Esophagus muscularis mucosa (tissue), 4 donors: ENCODE measurements at places on chromosomes 3 and 15. TPM values are rescaled to one million over a fixed set of nuclear protein-coding genes. Genes with fewer than 3 reads are reported as not detected.

GRCh38 chr3:179603321-179603720 lies 1.1 kb downstream of the MRPL47 start:
- H3K4me3 ChIP-seq: peak overlapping the region; percentile 81
- no peaks in the 10 kb centered on the region for H3K27me3 ChIP-seq
- H3K36me3 ChIP-seq: peaks cover 32% of the 10 kb centered on the region
- no peak for DNase-seq
- H3K27ac ChIP-seq: no peak overlapping the region

DNA sequence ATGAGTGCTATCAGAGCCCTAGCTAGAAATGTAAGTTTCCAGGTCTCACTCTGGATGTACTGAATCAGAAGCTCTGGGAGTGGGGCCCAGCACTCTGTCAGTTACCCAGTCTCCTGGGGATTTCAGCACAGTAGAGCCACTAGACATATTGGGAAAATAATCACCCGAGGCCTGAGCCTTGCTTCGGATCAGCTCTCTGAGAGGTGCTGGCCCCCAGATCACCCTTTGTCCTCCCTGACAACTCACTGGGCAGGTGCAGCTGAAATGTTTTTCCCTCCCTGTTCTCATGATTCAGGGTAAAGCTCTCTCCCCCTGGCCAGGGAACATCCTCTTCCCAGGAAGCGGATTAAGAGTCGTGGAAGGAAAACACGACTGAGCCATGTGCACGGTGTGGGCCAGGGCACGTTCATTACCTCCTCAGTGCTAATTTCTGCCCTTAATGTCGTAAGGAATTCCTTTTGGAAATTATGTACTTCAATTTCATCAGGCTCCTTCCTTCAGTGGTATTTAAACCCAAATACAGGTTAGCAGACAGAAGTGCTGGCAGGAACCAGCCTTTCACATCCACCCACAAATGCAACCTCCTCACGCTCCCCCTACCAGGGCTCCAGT lies 296.7 kb upstream of the LYSMD4 start:
- no peak overlapping the region for H3K27ac ChIP-seq
- H3K27me3 ChIP-seq: no peaks in the 10 kb centered on the region
- H3K36me3 ChIP-seq: no peaks in the 10 kb centered on the region
- DNase-seq: no peak
- peaks cover 13% of the 10 kb centered on the region for H3K4me1 ChIP-seq
- no peak overlapping the region for H3K4me3 ChIP-seq

Gene PPP1R2
- total RNA-seq: 67.6 TPM

Gene REC114
- total RNA-seq: not detected

DNA sequence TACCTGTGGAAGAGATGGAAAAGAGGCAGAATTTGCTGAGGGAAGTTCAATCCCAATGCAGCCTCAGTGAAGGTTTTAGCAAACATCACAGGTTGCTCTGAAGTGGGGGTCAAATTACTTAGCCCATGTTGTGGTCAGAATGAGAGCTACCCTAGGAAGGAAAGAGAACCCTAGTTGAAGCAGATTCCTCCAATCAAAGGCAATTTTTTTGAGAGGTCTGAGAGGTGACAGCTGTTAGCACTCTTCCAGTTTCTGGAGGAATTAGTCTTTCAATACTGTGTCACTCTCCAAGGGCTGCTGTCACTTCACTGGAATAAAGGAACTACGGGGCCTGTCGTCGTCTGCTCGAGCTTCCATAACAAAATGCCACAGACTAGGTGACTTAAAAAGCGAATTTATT lies 584.2 kb upstream of the DPPA4 start:
- no peak overlapping the region for H3K27ac ChIP-seq
- no peak for DNase-seq
- H3K4me3 ChIP-seq: no peak overlapping the region
- no peaks in the 10 kb centered on the region for H3K36me3 ChIP-seq

DNA sequence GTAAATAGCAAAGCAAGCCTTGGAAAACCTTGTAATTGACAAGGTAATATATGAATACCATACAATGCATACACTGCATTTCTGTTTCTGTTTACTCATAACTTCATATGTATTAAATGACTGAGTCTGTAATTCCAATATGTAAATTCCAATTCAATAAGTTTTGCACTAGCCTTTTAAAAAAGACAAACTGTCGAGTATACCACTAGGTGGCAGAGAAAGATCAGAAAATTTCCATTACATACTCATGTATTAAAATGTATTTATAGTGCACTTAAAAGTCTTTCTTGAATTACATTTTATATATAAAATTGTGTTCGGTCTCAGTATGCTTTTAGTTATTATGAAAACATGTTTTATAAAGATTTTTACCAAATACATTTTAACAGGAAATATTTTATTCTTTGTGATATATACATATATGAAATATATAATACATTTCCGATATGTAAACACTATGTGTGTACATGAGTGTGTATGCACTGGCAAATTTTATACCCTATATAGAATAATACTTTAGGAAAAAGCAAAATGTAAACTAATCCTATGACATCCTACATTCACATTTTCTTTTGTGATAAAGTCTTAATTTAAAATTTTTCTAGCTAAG lies 216.8 kb downstream of the VGLL3 start:
- no peaks in the 10 kb centered on the region for H3K36me3 ChIP-seq
- H3K4me1 ChIP-seq: no peaks in the 10 kb centered on the region
- no peak for DNase-seq
- H3K27ac ChIP-seq: no peak overlapping the region

DNA sequence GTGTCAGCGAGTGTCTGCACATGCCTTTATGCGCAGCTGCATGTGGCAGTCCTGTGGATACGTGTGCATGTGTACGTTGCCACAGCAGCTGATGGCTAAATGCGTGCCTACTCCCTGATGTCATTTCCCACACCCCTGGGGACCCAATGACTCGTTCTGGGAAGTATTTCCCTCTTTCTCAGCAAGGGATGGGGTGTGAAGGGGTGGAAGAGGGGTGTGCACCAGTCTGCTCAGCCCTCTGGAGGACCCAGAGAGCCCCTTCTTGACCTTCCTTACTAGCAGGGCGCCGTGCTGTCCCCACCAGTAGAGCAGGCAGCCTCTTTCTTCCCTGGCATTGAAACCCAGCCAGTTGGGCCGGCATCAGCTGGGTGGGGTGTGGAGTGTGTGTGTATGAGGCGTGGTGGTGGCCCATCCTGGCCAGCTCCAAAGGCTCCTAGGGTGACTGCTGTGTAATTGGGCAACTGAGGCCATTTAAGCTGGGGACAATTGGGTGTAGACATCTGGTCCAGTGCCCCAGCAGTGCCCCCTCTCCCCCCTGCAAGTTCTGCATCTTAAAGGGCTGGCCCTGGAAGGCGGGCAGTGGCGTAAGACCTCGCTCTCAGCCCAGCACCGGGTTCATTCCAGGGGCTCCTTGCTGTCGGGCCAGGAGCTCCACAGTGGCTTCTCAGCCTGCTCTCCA lies 19.2 kb downstream of the SNX33 start:
- H3K27me3 ChIP-seq: no peaks in the 10 kb centered on the region
- no peak for DNase-seq
- H3K4me1 ChIP-seq: peaks cover 49% of the 10 kb centered on the region
- no peaks in the 10 kb centered on the region for H3K36me3 ChIP-seq
- no peak overlapping the region for H3K4me3 ChIP-seq
- H3K27ac ChIP-seq: peak overlapping the region; percentile 54

Gene KLHL25
- 10.8 TPM for total RNA-seq

DNA sequence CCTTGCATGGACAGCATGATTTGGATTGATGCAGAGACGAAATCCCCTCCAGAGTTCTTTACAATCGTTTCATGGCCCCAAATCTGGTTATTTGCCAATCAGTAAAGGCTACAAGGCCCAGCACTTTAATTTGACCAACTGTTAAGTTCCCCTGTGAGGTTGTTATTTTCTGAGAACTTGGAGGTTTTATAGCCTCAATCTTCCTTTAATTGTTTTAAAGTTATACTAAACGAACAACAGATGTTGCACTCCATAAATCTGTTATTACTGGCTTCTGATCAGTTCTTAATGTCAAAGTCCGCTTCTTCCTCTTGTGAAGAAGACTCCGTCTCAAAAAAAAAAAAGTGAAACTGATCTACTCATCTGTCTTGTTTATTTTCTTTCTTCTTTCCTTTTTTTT lies 30.8 kb downstream of the LARP6 start:
- no peak overlapping the region for H3K4me3 ChIP-seq
- H3K4me1 ChIP-seq: peaks cover 6% of the 10 kb centered on the region
- no peaks in the 10 kb centered on the region for H3K27me3 ChIP-seq
- no peaks in the 10 kb centered on the region for H3K36me3 ChIP-seq

- H3K4me1 ChIP-seq: no peaks in the 10 kb centered on the region
- no peak overlapping the region for H3K4me3 ChIP-seq
- no peak overlapping the region for H3K27ac ChIP-seq
- no peak for DNase-seq
- H3K36me3 ChIP-seq: no peaks in the 10 kb centered on the region
- H3K27me3 ChIP-seq: no peaks in the 10 kb centered on the region
These were observed 82.0 kb upstream of the LMOD3 start for GRCh38 chr3:69204315-69204957.

DNA sequence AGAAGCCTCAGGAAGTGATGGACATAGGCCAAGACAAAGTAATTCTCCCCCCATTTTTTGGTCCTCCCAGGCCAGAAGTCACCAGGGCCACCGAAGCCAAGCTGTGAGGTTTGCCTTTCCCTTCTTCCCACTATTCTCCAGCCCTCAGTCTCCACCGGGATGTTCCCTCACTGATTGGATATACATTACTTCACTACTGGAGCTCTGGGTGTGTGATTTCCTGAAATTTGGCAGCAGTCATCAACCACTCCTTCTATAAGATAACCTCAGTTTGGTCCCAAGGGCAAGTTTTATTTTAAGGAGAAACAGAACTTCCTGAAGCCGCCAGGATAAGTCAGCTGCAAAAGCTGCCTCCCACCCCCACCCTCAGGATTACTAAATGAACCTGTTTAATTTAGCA lies 11.3 kb downstream of the SLCO2A1 start:
- no peak for DNase-seq
- no peak overlapping the region for H3K27ac ChIP-seq
- no peaks in the 10 kb centered on the region for H3K27me3 ChIP-seq
- no peaks in the 10 kb centered on the region for H3K36me3 ChIP-seq
- no peak overlapping the region for H3K4me3 ChIP-seq
- H3K4me1 ChIP-seq: no peaks in the 10 kb centered on the region

Gene SEMA3G
- 16.6 TPM for total RNA-seq

Gene AHSG
- total RNA-seq: not detected

DNA sequence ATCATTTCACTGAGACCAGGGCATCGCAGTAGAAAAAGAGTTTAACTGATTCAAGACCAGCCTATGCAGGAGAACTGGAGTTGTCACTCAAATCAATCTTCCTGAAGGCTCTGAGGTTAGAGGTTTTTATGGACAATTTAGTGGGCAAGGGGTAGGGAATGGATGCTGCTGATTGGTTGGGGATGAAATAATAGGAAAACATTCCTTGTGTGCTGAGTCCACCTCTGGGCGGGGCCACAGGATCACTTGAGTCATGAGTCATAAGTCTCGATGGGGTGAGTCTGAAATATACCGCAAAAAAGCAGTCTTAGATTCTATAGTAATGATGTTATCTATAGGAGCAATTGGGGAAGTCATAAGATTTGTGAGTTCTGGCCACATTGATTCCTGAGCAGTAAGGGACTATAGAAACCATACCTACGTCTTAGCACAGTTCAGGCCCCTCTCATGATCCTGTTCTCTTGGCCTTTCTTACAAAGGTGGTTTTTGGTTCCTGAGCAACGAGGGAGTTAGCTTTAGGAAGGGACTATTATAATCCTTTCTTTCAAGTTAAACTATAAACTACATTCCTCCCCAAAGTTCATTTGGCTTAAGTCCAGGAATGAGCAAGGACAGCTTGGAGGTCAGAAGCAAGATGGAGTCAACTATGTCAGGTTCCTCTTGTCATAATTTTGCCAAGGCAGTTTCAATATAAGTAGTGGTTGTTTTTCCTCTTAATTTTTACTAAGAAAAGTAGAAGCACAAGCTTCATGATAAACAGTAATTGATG lies 2.7 kb upstream of the OPA1 start:
- no peak overlapping the region for H3K27ac ChIP-seq
- H3K4me1 ChIP-seq: peaks cover 19% of the 10 kb centered on the region
- no peak overlapping the region for H3K4me3 ChIP-seq
- no peaks in the 10 kb centered on the region for H3K36me3 ChIP-seq

DNA sequence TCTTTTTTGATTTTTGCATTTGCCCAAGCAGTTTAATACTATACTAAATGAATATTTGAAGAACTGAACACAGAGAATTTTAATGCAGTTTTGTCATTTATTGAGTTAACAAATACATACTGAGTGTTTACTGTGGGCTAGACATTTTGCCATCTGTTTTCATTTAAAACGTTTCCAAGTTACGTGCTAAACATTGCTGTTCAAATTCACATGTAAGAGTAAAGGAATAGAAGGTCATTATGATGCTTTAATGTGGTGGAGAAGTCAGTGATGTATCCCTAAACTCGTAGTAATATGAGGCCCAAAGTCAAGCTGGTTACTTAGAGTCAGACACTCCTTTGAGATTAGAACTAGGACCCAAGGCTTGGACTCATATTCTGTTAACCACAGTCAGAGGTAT lies 49.4 kb downstream of the CRYBG3 start:
- no peak for DNase-seq
- no peak overlapping the region for H3K27ac ChIP-seq
- peaks cover 10% of the 10 kb centered on the region for H3K36me3 ChIP-seq
- H3K4me3 ChIP-seq: no peak overlapping the region

DNA sequence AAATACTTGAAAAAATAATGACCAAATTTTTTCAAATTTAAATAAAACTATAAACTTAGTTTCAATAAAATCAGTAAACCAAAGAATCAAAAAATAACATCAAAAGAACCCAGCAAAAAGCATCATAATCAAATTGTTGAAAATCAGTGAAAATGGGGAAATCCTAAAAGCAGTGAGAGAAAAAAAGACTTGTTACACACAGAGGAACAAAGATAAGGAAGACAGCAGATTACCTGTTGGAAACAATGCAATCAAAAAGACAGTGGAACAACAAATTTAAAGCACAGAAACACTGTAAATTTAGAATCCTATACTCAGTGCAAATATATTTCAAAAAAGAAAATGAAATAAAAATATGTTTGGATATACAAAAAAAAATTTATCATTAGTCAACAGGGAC lies 156.2 kb upstream of the LMCD1 start:
- H3K36me3 ChIP-seq: no peaks in the 10 kb centered on the region
- no peak for DNase-seq
- no peaks in the 10 kb centered on the region for H3K27me3 ChIP-seq

GRCh38 chr15:44034933-44035624 lies 160.0 kb downstream of the FRMD5 start:
- H3K4me1 ChIP-seq: no peaks in the 10 kb centered on the region
- H3K27ac ChIP-seq: no peak overlapping the region
- DNase-seq: no peak
- no peaks in the 10 kb centered on the region for H3K36me3 ChIP-seq
- no peaks in the 10 kb centered on the region for H3K27me3 ChIP-seq

GRCh38 chr3:30504939-30505338 lies 101.5 kb upstream of the TGFBR2 start:
- no peaks in the 10 kb centered on the region for H3K4me1 ChIP-seq
- H3K36me3 ChIP-seq: no peaks in the 10 kb centered on the region
- no peak overlapping the region for H3K27ac ChIP-seq
- H3K4me3 ChIP-seq: no peak overlapping the region

Gene PAK2
- 47.2 TPM for total RNA-seq

Gene ADCY5
- 133 TPM for total RNA-seq

- H3K27me3 ChIP-seq: no peaks in the 10 kb centered on the region
- no peaks in the 10 kb centered on the region for H3K36me3 ChIP-seq
- H3K27ac ChIP-seq: no peak overlapping the region
- H3K4me1 ChIP-seq: no peaks in the 10 kb centered on the region
These were observed 65.1 kb downstream of the GLCE start for GRCh38 chr15:69225355-69226022.
